ENCODE measurements at places on chromosomes 5 and 9. TPM values are rescaled to one million over a fixed set of nuclear protein-coding genes. Genes with fewer than 3 reads are reported as not detected.

DNA sequence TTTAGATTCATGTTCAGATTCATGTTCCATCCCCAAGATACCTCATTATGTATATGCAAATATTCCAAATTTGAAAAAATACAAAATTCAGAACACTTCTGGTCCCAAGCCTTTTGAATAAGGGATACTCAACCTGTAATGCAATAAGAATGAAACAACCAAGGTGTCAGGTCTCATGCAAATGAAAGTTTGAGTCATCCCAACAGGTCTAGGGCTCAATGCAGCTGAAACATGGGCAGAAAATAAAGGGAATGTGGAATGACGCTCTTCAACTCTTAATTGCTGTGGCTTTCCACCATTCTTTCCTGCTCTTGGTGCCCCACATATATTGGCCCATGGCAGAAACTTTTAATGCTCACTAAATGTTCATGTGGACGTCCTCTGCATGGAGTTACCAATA is 107.3 kb upstream of the DAPK1 start:
- no peaks in the 10 kb centered on the region for H3K27me3 ChIP-seq
- H3K4me1 ChIP-seq: peaks cover 37% of the 10 kb centered on the region
- DNase-seq: no peak

DNA sequence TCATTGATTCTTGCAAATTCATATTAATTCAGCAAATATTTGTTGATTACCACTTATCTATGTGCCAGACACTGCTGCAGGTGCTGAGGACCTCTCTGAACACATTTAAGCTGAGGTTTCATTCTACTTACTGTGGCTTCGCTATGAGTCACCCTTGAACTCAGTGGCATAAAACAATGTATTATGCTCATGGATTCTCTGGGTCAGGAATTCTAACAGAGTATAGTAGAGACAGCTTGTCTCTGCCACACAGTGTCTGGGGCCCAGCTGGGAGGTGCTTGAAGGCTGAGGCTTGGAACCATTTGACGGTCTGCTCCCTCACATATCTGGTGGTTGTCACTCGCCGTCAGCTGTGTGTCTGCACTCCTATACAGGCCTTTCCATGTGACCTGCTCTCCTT is 124.3 kb upstream of the NR3C1 start:
- H3K27me3 ChIP-seq: no peaks in the 10 kb centered on the region
- no peaks in the 10 kb centered on the region for H3K36me3 ChIP-seq
- no peaks in the 10 kb centered on the region for H3K4me1 ChIP-seq

- peaks cover 31% of the 10 kb centered on the region for H3K27me3 ChIP-seq
- peak overlapping the region; percentile 95 for H3K4me3 ChIP-seq
- peaks cover 33% of the 10 kb centered on the region for H3K4me1 ChIP-seq
- H3K36me3 ChIP-seq: no peaks in the 10 kb centered on the region
- H3K27ac ChIP-seq: no peak overlapping the region
Observed at GRCh38 chr9:86099701-86100364, 475 bp upstream of the GOLM1 start.

GRCh38 chr9:121577166-121577565 is 74.3 kb upstream of the DAB2IP start:
- no peaks in the 10 kb centered on the region for H3K36me3 ChIP-seq
- no peak overlapping the region for H3K4me3 ChIP-seq
- H3K27me3 ChIP-seq: no peaks in the 10 kb centered on the region

DNA sequence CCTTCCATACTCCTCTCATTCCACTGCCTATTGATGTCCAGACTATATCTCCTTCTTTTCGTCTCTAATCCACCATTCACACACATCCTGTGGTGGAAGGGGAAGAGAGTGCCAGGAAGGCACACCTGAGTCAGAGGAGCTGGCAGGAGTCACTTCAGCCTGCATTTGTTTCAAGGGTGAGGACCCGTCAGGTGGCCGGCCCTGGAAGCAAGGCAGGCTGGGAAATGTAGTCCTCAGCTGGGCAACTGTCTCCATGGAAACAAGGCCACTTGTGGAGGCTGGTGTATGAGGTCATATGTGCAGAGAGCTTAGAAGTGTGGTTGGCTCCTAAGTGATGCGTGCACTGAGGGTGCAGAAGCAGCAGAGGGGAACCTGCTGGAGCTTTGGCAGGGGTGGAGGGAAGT is 278.4 kb downstream of the NSG2 start:
- no peaks in the 10 kb centered on the region for H3K36me3 ChIP-seq
- no peaks in the 10 kb centered on the region for H3K27me3 ChIP-seq
- H3K4me3 ChIP-seq: no peak overlapping the region
- H3K27ac ChIP-seq: no peak overlapping the region
- DNase-seq: peak; percentile 91

- H3K27ac ChIP-seq: no peak overlapping the region
- no peak overlapping the region for H3K4me3 ChIP-seq
- no peaks in the 10 kb centered on the region for H3K27me3 ChIP-seq
- no peaks in the 10 kb centered on the region for H3K36me3 ChIP-seq
- DNase-seq: no peak
- peaks cover 4% of the 10 kb centered on the region for H3K4me1 ChIP-seq
Observed at GRCh38 chr5:147371290-147371689, 136.5 kb downstream of the STK32A start.

DNA sequence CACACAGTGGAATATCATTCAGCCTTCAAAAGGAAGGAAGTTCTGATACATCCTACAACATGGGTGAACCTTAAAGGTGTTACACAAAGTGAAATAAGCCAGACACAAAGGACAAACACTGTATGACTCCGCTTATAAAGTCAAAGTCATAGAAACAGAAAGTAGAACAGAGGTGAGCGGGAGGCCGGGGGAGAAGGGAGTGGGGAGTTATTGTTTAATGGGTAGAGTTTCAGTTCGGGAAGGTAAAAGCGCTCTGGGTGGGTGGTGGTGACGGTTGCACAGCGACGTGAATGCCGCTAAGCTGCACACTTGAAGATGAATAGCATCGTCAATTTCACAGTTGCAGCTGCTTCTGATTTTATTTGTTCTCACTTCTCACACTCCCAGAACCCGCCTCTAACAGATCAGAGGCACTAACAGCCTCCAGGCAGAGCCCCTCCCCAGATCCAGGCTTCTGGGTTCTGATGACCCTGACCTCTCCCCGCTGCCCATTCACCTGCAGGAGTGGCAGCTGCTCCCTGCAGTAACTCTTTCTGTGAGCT is 34.1 kb downstream of the BNIP1 start:
- H3K4me3 ChIP-seq: no peak overlapping the region
- no peaks in the 10 kb centered on the region for H3K27me3 ChIP-seq
- H3K4me1 ChIP-seq: no peaks in the 10 kb centered on the region
- H3K27ac ChIP-seq: no peak overlapping the region

DNA sequence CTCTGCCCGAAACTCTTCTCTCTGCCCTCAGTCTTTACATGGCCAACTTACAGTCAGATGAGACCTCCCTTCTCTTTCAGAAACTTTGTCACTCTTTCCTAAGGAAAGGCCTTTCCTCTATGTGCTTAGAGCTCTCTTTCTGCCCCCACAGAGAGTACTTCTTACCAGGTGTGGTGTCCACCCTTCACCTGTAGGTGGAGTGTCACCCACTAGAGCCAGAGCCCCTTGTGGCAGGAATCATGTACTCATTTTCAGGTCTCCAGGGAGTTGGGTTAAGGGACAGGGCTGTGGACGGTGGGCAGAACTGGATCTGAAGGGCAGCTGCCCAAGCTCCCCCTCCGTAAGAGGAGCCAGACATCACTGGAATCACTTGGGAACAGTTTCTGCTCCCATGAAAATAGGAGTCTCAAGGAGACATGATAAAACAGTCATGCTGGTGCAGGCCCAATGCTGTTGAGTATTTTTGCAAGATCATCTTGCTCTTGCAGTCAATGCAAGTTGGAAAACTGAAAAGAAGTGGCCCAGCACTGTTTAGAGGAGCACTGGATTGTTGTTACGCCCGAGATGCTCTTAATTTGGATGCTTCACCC is 436.7 kb downstream of the ZSWIM6 start:
- no peaks in the 10 kb centered on the region for H3K4me1 ChIP-seq
- no peak overlapping the region for H3K27ac ChIP-seq
- no peak overlapping the region for H3K4me3 ChIP-seq
- peak; percentile 89 for DNase-seq

- no peaks in the 10 kb centered on the region for H3K27me3 ChIP-seq
- no peak overlapping the region for H3K27ac ChIP-seq
- H3K4me1 ChIP-seq: no peaks in the 10 kb centered on the region
- no peak for DNase-seq
- H3K36me3 ChIP-seq: no peaks in the 10 kb centered on the region
- H3K4me3 ChIP-seq: no peak overlapping the region
Observed at GRCh38 chr5:114123654-114124053, 238.2 kb upstream of the KCNN2 start.

DNA sequence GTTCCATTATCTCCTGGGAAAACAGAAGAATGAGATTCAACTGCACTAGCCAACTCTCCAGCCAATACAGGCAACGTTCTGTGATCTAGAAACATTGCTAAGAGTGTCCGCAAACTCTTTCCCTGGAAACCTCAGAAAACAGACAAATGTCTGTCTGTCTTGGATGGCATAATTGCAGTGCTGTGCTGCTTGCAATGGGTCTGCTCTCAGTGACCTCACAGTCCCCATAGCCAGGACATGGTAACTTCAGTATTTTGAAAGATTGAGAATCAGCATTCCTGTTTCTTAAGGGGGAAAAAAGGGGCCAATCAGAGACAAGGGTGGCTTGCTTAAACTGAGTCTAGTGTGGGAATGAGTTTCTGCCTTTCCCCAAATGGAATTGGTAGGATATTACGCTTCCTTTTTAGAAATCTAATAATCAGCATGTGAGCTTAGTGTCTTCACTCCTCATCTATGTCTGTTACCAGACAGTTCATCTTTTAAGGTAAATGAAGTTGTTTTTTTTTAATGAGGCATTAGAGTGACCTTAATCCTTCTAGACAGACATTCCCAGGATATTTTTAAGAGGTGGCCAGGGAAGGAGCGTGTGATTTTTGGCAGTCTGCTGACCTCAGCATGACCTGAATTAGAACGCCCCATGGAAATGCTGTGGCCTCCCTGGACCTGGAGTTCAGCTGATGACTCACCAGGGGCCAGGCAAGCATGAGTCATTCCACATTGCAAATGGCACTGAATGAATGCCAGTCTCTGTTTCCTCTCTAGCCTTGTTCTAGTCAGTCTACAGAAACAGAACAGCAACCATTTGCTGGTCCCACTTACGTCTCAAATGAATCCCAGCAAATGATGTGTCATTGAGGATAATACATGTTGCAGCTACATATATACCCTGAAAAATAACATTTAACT is 210.2 kb upstream of the ACTBL2 start:
- no peaks in the 10 kb centered on the region for H3K27me3 ChIP-seq
- no peak overlapping the region for H3K4me3 ChIP-seq
- no peaks in the 10 kb centered on the region for H3K4me1 ChIP-seq
- no peaks in the 10 kb centered on the region for H3K36me3 ChIP-seq
- peak; percentile 56 for DNase-seq

DNA sequence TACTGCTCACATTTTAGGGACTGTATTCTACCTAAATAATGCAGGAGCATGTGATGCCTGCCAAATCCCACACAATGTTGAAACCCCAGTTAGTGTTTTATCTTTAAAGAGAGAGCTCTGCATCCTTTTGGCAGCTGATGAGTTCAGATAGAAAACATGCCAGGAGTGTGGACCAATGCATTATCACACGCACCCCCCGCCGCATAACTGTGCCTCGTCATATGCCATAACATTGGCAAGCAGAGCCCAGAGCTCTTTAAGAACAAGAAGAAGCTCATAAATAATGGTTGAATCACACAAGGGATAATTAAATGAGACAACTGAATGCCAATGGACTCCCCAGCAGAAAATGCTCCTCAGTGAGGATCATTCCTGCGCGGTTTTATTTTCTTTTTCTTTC is 52.8 kb upstream of the RORB start:
- no peaks in the 10 kb centered on the region for H3K27me3 ChIP-seq
- no peak for DNase-seq
- H3K27ac ChIP-seq: no peak overlapping the region
- no peaks in the 10 kb centered on the region for H3K4me1 ChIP-seq

DNA sequence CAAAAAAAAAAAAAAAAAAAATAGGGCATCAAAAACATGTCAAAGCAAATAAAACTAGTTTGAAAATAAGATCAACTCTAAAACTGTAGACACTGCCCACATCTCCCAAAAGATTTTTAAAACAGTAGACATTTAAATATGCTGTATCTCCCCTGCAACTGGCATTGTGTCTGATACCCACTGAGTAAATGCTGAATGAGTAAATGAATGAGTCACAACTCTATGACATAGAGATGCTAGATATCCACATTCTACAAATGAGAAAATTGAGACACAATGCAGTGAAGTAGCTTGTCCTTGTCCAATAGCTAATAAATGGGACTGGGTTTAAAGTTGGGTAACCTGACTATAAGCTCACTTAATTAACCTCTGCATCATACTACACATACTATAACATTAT is 14.1 kb upstream of the MAP1B start:
- H3K36me3 ChIP-seq: no peaks in the 10 kb centered on the region
- H3K27ac ChIP-seq: no peak overlapping the region
- no peak overlapping the region for H3K4me3 ChIP-seq
- no peaks in the 10 kb centered on the region for H3K27me3 ChIP-seq

GRCh38 chr5:57174890-57175510 is 1.1 kb downstream of the GPBP1 start:
- peak overlapping the region; percentile 100 for H3K27ac ChIP-seq
- peak overlapping the region; percentile 93 for H3K4me3 ChIP-seq
- peaks cover 22% of the 10 kb centered on the region for H3K4me1 ChIP-seq
- H3K27me3 ChIP-seq: no peaks in the 10 kb centered on the region

The NTRK2 gene
- polyA plus RNA-seq: not detected

The SNCAIP gene
- 5.6 TPM for polyA plus RNA-seq

The QRFP gene
- not detected for polyA plus RNA-seq

All from GM23338 (cell line).